Umbilical cord (tissue), 2 donors: ENCODE measurements at places on chromosomes 11 and 22.

DNA sequence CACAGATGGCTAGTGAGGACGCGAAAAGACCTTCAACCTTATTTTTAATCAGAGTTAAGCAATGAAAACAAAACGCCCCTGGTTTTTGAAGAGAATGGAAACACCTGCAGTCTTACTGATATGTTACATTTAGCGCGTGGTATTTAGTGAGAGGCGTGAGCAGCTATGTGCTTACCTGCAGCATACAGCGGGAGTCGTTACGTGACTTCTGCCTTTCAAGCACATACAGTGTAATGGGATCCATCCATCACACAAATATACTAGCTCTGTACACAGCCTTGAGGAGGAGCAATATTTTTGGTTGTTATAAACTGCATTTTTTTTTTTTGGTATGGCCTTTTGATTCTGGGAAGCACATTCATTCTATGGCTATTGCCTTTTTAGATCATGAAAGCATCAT, 5.5 kb downstream of the KRTAP5-2 start:
- no peak for DNase-seq

DNA sequence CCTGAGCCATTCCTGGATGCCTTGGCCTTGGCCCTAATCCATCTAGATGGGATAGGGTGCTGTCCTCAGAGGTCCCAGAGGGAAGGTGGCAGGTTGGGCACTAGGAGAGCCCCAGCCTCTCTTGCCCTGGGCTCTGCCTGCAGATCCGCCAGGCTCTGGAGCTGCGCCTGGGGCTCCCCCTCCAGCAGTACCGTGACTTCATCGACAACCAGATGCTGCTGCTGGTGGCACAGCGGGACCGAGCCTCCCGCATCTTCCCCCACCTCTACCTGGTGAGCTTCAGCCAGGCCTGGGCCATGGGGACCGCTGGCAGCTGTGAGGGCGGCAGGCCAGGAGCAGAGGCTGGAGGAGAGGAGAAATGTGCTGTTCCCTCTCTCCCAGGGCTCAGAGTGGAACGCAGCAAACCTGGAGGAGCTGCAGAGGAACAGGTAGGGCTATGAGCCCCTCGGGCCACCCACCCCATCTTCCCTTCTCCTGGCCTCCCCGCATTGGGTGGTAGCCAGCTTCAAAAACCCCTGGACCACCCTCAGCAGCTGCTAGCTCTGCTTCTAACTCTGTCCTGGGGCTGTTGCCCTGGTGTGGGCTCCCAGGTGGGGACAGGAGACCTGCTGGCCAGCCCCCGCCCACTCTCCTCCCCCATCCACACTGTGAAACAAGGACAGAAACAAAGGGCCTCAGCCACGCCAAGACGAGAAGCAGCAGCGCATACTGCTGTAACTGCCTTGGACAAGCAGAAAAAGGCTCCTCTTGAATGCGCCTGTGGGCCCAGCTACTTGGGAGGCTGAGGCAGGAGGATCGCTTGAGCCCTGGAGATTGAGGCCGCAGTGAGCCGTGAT, 4.9 kb downstream of the SSH3 start:
- no peak for DNase-seq

DNA sequence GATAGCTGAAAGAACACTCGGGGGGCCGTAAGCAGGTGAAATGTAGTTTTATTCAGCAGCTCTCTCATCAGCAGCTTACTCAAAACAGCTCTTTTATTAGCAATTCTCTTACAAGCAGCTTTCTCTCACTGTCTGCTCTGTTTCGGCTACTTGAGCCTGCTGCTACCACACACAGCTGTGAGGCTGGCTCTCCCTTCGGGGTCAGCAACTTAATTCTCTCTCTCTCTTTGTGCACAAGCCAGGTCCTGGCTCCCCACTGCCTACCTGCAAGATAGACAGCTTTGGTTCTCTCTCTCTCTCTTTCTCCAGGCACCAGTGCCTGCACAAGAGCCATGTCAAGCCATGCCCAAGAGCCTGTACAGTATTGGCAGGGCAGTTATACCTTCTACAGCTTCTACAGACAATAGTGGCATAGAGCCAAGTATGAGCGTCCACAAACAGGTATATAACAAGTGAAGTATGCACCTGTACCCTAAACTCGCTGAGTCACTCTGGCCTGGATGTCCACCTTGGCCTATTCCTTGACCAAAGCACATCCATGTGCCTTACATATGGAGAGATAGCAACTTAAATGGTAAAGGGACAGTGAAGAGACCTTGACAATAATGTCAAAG, 110.8 kb downstream of the MTNR1B start:
- no peak for DNase-seq

DNA sequence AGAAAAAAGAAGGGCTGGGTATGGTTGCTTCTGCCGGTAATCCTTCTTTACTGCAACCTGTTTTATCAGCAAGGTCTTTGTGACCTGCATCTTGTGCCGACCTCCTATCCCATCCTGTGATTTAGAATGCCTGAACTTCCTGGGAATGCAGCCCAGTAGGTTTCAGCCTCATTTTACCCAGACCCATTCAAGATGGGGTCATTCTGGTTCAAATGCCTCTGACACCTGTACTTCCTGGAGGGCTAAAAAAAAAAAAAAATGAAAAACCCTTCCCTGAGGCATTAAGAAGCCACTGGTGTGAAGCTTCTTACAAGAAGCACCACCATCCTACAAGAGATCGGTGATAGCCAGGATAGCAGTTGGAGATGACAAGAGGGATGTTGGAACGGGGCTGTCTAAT, 54.6 kb upstream of the TREH start:
- no peak for DNase-seq

DNA sequence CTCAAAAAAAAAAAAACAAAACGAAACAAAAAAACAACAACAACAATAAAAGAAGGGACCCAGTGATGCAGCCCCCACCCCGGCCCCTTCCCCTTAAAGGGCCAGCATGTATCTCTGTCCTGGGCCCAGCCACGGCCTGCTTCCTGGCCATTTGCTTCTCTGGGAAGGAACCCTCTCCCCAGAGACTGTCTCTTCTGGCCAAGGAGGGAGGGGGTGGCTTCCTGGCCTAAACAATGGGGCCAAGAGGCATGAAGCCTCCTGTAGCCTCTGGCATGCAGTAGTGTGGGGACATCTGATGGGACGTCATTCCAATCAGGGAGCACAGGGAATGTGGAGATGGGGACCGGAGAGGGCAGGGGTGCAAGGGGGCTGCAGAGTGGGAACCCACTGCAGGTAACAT, 25.5 kb upstream of the PDGFB start:
- no peak for DNase-seq

GRCh38 chr22:26711205-26711963, 54.0 kb downstream of the MIAT start:
- DNase-seq = no peak

DNA sequence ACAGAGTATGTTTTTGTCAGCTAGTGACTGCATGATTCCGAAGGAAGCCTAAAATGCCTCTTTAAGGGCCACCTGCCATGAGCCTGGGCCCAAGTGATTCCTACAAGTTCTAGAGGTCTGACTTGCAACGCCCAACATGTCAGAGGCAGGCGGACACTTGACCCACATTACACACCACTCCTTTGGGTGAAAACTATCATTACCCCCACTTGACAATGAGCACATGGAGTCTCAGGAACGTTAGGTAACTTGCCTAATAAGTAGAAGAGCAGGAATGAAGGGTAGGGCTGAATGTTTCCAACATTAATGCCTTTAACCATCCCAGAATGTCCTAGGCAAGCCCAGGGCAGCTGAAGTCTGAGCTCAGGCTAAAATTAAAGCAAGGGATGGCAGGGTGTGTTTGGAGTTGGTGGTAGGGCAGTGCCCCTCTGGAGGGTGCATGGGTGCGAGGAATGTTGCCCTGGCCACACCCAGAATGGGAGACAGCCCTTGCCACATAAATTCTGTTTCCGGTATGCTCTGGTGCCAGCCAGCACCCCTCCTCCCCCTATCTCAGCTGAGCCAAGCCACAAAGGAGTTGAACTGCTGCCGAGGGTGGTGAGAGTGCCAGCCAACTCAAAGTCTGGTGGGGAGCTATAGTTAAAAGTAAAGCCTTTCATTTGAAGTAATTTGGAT, 2.5 kb downstream of the PLAAT2 start:
- DNase-seq = no peak

- DNase-seq = peak; percentile 17
Observed at GRCh38 chr11:79512706-79513469, 72.1 kb upstream of the TENM4 start.

DNA sequence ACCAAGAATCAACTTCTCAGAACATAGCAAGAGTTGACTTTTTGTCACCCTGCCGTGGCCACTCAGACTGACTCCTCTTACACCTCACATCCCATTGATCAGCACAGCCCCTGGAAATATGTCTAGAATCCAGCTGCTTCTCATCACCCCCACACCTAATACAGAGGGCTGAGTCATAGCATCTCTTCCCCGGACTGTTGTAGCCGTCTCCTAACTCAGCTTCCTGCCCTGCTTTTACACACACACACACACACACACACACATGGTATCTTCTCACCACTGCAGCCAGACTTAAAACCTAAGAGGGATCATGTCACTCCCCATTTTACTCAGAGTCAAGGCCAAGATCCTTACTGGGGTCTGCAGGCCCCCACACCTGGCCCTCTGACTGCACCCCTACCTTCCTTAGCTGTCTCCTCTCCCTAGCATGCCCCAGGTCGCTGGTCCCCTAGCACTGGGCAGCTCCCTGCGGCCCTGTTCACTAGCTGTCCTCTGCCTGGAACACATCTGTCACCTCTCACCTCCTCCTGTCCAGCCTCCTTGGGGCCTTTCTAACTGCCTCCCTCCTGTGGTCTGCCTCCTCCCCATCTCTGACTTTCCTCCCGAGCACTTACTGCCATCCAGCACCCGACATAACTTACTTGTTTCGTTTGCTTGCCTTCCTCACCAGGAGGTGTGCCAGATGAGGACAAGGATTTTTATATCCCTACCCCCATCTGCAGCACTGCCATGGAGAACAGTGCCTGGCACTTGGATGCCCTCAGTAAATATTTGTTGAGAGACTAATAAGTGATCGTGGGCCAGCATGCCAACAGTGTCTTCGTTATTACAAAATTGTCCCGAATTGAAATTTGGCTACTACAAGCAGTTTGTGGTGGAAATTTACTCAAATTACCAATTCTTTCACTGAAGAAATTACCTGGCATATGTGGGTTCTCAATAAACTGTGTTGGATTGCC, 61.9 kb downstream of the BMAL1 start:
- peak; percentile 52 for DNase-seq

- DNase-seq = no peak
Observed at GRCh38 chr11:312092-312816, 1.6 kb upstream of the IFITM1 start.

- no peak for DNase-seq
Observed at GRCh38 chr22:42313204-42313603, 42.8 kb upstream of the TCF20 start.

- no peak for DNase-seq
Observed at GRCh38 chr11:1755692-1756561, 5.5 kb upstream of the IFITM10 start.

DNA sequence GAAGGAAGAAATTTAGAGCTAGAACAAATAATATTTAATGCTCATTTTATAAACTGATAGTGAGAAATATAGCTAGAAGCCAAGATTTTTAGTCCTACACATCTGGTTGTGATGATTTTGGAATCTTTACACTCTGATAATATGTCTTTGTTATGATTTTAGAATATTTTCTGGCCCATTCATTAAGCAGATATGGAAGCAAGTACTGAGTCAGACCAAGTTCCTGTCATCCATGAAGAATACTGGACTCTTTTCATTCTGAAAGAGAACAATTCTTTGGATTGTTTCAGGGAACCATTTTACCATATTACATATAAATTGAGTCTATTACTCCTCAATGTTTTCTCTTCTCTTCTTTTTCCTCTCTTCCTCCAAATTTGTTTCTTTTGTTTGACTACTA, 227.4 kb downstream of the TMEM135 start:
- no peak for DNase-seq

- no peak for DNase-seq
Observed at GRCh38 chr11:2092956-2093412, 46.2 kb downstream of the IGF2 start.

- DNase-seq = peak; percentile 61
Observed at GRCh38 chr11:72683782-72684200, 9.6 kb upstream of the PDE2A start.

DNA sequence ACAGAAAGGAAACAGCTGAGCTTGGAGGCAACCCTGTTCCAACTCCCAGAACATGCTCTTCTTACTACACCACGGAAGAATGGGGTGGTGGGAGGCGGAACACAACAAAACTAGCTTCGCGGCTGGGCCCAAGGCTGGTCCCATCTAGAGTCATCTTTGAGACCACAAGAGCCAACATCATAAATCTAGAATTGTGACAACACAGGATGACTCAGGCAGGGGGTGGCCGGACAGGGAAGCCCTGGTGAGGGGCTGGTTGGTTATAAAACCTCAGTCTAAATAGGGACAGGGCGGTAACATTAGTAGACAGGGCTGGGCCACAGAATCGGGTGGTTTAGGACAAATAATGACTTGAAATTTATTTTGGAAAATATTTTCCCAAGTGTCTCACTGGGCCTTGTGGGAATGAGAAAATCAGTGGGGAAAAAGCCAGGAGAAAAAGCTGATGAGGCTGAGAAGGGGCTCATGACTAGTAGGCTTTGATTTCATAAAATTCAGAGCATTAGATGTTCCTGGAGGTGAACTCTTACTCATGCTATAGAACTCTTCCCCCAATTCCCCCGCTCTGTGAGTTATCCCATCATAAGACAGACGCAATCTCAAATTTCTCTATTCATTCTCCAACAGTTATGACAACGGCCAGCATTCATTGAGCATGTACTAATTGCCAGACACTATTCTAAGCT, 151.8 kb upstream of the TIMP3 start:
- no peak for DNase-seq

GRCh38 chr22:41975299-41976069, 6.2 kb downstream of the SEPTIN3 start:
- no peak for DNase-seq

DNA sequence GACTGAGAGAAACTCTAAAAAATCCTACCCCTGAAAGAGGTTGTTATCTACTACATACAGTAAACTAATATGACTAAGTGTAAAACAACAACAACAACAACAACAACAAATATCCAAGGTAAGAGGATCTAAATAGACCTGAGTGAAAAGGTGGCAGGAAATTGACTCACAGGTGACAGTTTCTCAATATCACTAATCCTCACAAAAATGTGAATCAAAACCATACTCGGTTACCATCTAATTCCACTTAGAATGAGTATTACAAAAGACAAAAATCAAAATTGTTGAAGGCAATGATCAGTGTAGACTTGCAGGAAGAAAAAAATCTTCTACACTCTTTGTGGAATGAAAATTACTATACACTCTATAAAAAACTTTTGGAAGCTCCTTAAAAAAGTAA, 17.5 kb downstream of the RGL4 start:
- no peak for DNase-seq

DNA sequence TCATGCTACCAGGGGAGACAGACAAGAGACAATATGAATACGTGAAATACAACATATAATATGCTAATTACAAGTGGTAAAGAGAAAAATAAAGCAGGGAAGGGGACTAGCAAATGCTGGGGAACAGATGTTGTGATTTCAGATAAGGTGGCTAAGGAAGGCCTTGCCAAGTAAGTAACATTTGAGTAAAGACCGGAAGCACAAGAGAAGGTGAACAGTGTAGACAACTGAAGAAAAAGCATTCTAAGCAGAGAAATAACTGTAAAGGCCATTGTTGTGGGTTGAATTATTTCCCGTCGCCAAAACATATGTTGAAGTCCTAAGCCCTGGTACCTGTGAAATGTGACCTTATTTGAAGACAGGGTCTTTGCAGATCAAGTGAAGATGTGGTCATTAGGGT, 63.7 kb upstream of the EED start:
- no peak for DNase-seq
